ENCODE measurements at places on chromosomes 13 and 19. TPM values are rescaled to one million over a fixed set of nuclear protein-coding genes. Genes with fewer than 3 reads are reported as not detected.

FGF21 gene
- total RNA-seq: not detected

ING1 gene
- 20.8 TPM for total RNA-seq

GRCh38 chr19:44284968-44285367 lies 19.9 kb downstream of the ZNF235 start:
- DNase-seq: no peak
- H3K4me1 ChIP-seq: peaks cover 11% of the 10 kb centered on the region
- H3K27me3 ChIP-seq: no peaks in the 10 kb centered on the region
- H3K4me3 ChIP-seq: no peak overlapping the region
- H3K36me3 ChIP-seq: peaks cover 7% of the 10 kb centered on the region

GRCh38 chr13:77519808-77520207 lies 15.7 kb upstream of the SCEL start:
- H3K36me3 ChIP-seq: no peaks in the 10 kb centered on the region
- H3K4me3 ChIP-seq: no peak overlapping the region
- DNase-seq: peak; percentile 51
- peaks cover 67% of the 10 kb centered on the region for H3K4me1 ChIP-seq

- DNase-seq: peak; percentile 27
- H3K27me3 ChIP-seq: no peaks in the 10 kb centered on the region
- no peaks in the 10 kb centered on the region for H3K36me3 ChIP-seq
These were observed 41.2 kb upstream of the USPL1 start for GRCh38 chr13:30576528-30576927.

GRCh38 chr13:103250071-103250470 lies 183.9 kb upstream of the SLC10A2 start:
- no peaks in the 10 kb centered on the region for H3K36me3 ChIP-seq
- H3K4me1 ChIP-seq: peaks cover 3% of the 10 kb centered on the region
- no peaks in the 10 kb centered on the region for H3K27me3 ChIP-seq
- DNase-seq: no peak

CCDC8 gene
- total RNA-seq: not detected

GRCh38 chr13:63381078-63381859 lies 1965.6 kb upstream of the PCDH20 start:
- no peak overlapping the region for H3K4me3 ChIP-seq
- no peaks in the 10 kb centered on the region for H3K4me1 ChIP-seq
- DNase-seq: peak; percentile 11

- no peak overlapping the region for H3K27ac ChIP-seq
- no peaks in the 10 kb centered on the region for H3K36me3 ChIP-seq
- no peak for DNase-seq
- H3K4me1 ChIP-seq: peaks cover 19% of the 10 kb centered on the region
- 0 out of 2 replicates have a peak, but pooled peaks cover 2% of the 10 kb centered on the region for H3K27me3 ChIP-seq
These were observed 3.0 kb downstream of the CERS4 start for GRCh38 chr19:8212212-8212611.

DNA sequence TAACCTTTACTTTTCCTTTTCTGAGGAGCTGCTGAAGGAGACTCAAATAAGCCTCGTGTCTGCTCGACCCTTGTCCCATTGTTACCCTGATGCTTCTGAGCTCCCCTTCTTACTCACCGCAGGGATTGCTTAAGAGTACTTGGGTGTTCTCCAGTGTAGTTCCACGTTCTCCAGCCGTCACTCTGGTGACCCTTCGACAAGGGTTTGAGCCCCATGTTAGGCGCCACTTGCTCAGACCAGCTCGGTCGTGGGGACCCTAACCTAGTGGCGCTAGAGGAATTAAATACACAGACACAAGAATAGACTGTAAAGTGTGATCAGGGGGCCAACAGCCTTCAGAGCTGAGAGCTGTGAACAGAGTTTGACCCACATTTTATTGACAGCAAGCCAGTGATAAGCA lies 10.3 kb downstream of the ZNF480 start:
- H3K36me3 ChIP-seq: peaks cover 89% of the 10 kb centered on the region
- DNase-seq: no peak
- H3K4me3 ChIP-seq: no peak overlapping the region
- no peaks in the 10 kb centered on the region for H3K4me1 ChIP-seq
- no peak overlapping the region for H3K27ac ChIP-seq

RBM42 gene
- total RNA-seq: 126 TPM

DNA sequence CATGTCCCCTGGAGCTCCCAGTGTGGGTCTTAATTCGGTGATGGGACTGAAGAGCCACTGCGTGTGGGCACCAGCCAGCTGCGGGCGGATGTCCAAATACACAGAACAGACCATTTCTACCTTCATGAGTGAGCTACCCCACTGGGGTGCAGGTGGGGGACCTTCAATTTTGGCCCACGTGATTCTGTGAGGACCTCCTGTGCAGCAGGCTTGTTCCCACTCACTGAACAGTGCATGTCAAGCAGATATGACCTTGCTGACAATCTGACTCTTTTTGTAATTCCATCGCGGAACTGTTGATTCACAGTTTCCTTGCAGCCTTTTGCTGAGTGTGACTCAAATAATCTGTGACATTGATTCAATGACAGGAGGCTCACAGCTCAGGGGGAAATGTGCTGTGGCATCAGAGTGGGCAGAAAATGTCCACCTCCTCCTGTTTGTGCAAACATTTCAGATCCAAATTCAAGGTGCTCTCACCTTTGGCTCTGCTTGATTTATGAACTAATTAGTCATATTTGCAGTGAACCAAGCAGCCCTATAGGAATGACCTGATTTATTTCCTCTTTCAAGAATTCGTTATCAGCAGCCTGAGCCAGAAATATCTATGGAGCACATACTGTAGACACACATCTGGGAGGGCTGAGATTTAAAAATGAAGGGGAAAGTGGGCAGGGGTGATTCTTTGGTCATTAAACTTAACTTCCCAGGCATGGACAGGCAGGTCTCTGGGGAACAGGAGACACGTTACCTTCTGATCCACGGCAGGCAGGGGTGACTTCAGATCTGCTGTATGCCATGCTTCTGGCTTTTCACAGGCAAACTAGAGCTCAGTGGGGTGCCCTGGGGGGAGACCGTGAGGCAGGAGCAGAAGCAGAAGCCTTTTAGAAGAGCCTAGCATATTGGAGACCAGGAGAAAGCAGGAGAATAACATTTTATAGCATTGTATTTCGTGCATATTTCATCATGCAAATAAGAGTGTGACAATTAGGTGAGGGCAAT lies 170.0 kb upstream of the KL start:
- H3K27me3 ChIP-seq: no peaks in the 10 kb centered on the region
- H3K36me3 ChIP-seq: no peaks in the 10 kb centered on the region
- no peak overlapping the region for H3K27ac ChIP-seq
- DNase-seq: peak; percentile 12
- H3K4me1 ChIP-seq: peaks cover 18% of the 10 kb centered on the region
- H3K4me3 ChIP-seq: no peak overlapping the region

DNA sequence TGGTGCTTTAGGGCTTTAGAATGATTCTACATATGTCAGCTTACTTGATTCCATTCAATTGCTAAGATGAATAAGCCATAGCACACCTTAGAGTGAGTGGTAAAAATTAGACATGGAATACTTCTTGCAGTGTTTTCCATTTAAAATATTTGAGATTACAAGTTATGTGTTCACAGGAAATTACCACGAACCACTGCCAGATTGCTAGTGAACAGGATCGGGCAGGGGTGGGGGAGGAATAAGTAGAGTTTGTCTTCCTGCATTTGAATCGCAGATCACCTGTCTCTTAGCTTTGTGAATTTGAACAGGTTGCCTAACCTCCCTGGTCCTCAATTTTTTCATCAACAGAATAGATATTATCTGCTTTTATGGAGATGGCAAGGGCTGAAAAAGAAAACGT lies 124.6 kb downstream of the GGACT start:
- no peak for DNase-seq
- no peak overlapping the region for H3K4me3 ChIP-seq
- H3K27me3 ChIP-seq: no peaks in the 10 kb centered on the region

- no peaks in the 10 kb centered on the region for H3K36me3 ChIP-seq
- peaks cover 62% of the 10 kb centered on the region for H3K27me3 ChIP-seq
- no peak overlapping the region for H3K4me3 ChIP-seq
- H3K27ac ChIP-seq: no peak overlapping the region
- H3K4me1 ChIP-seq: no peaks in the 10 kb centered on the region
These were observed 4.2 kb downstream of the POU4F1 start for GRCh38 chr13:78598966-78599644.

FCER2 gene
- total RNA-seq: not detected

DNA sequence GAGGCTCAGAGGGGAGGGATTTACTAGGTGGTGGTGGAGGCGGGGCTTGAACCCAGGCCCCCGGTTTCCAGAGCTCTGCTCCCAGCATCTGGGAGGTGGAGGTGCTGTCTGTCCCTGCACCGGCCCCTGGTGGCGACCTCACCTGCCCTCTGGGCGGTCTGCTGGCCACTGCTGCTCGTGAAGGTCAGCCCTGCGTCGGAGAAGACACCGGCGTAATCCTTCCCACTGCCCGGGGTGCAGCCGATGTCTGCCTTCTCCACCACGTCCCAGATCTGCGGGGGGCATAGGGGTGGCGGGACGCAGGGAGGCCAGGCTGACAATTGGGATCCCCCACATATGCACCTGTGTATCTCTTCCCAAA lies 12.8 kb downstream of the C3 start:
- H3K4me1 ChIP-seq: no peaks in the 10 kb centered on the region
- peaks cover 22% of the 10 kb centered on the region for H3K27me3 ChIP-seq
- no peak overlapping the region for H3K4me3 ChIP-seq
- no peak overlapping the region for H3K27ac ChIP-seq
- no peak for DNase-seq

ONECUT3 gene
- 1.4 TPM for total RNA-seq

TPRX2 gene
- total RNA-seq: not detected

HSH2D gene
- 14.5 TPM for total RNA-seq

KANK3 gene
- 0.87 TPM for total RNA-seq

GRCh38 chr13:80850771-80851170 lies 509.8 kb upstream of the SPRY2 start:
- no peaks in the 10 kb centered on the region for H3K4me1 ChIP-seq
- no peak overlapping the region for H3K27ac ChIP-seq
- H3K27me3 ChIP-seq: no peaks in the 10 kb centered on the region
- no peak for DNase-seq

DNA sequence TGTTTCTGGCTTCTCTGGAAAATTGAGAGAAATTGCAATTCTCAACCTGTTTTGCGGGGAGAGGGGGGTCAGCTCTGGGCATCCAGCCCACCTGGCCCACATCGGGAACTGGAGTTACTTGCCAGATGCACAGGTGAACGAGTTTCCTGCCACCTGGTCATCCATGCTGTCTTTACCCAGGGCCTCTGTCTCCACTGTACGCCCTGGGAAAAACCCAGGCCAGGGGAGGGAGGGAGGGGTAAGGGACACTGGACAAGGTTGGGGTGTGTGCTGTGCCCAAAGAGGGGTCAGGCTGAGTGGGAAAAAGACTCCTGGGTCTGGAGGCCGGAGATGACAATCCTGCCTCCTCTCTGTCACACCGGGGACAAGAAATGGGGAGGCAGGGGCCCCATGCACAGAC lies 307.6 kb downstream of the ZNF536 start:
- no peak overlapping the region for H3K4me3 ChIP-seq
- 0 out of 2 replicates have a peak, but pooled peaks cover 3% of the 10 kb centered on the region for H3K4me1 ChIP-seq
- no peak for DNase-seq
- H3K27ac ChIP-seq: no peak overlapping the region
- no peaks in the 10 kb centered on the region for H3K36me3 ChIP-seq

GRCh38 chr13:114057166-114058050 lies 75.0 kb downstream of the RASA3 start:
- H3K36me3 ChIP-seq: no peaks in the 10 kb centered on the region
- H3K27ac ChIP-seq: no peak overlapping the region
- H3K4me3 ChIP-seq: no peak overlapping the region
- H3K27me3 ChIP-seq: no peaks in the 10 kb centered on the region

- no peak overlapping the region for H3K4me3 ChIP-seq
- H3K27ac ChIP-seq: peak overlapping the region; percentile 98
- no peak for DNase-seq
- H3K36me3 ChIP-seq: no peaks in the 10 kb centered on the region
- H3K4me1 ChIP-seq: peaks cover 31% of the 10 kb centered on the region
These were observed 87.8 kb downstream of the LMO7 start for GRCh38 chr13:75723901-75724300.

GRCh38 chr13:84867246-84867645 lies 932.0 kb downstream of the SLITRK6 start:
- no peaks in the 10 kb centered on the region for H3K4me1 ChIP-seq
- H3K27ac ChIP-seq: no peak overlapping the region
- no peak for DNase-seq
- H3K36me3 ChIP-seq: no peaks in the 10 kb centered on the region
- no peak overlapping the region for H3K4me3 ChIP-seq
- H3K27me3 ChIP-seq: no peaks in the 10 kb centered on the region

GRCh38 chr19:35607661-35608060 lies 4.9 kb upstream of the HAUS5 start:
- no peak overlapping the region for H3K27ac ChIP-seq
- no peak for DNase-seq
- peaks cover 7% of the 10 kb centered on the region for H3K4me1 ChIP-seq
- H3K36me3 ChIP-seq: no peaks in the 10 kb centered on the region
- no peak overlapping the region for H3K4me3 ChIP-seq

DNA sequence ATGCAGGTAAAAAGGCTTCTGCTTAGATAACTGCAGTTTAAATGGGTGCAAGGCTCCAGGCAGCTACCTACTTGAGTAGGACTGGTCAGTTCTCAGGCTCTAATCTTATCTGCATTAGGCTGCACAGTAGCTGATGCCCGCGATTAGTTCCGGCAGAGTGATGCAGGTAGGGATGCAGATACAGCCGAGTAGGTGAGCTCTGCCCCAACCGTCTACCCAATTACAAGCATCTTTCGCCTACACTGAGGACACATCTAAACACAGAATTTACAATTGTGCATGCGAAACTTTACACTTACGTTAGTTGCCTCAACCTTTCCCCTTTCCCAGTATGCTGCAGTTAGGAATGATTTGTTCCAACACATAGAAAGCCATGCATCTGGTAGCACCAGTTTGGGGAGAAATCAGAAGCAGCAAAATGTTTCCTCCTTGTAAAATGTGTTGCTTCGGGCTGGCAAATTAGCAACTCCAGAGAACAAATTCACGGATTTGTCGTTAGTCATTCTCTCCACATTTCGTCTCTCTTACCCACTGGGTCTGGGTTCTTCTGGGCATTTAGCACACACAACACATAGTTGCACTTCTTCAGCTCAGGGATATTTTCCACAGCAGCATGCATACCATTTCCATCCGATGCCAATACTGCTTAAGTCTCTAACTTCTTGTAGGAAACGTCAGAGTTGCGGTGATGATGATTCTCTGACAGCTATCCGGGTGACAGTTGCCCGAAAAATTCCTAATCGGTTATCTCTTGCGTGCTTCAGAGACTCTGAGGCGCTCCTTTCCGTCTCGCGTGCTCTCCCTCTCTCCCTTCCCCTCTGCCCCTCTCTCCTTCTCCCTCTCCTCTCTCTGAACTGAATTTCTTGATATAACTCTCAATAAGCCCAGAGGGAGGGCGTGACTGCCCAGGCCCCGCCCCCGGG lies at the start of gene PCDH9:
Gene PCDH9, minus strand, starts transcription at position 856 of the 923 bp plus-strand sequence. CDS start 1,896 bp downstream, outside the sequence.
- peak within 1 kb of the TSS; percentile 88 for H3K4me3 ChIP-seq
- H3K27me3 ChIP-seq: no peaks in the 10 kb centered on the region
- H3K36me3 ChIP-seq: no peaks in the 10 kb centered on the region
- H3K27ac ChIP-seq: no peak within 1 kb of the TSS
- 0 out of 2 replicates have a peak, but pooled peaks cover 3% of the 10 kb centered on the region for H3K4me1 ChIP-seq

GDF15 gene
- 105 TPM for total RNA-seq

GRCh38 chr19:6519289-6519688 lies 11.5 kb upstream of the TNFSF9 start:
- H3K27me3 ChIP-seq: no peaks in the 10 kb centered on the region
- no peak overlapping the region for H3K4me3 ChIP-seq
- DNase-seq: peak; percentile 96
- no peaks in the 10 kb centered on the region for H3K36me3 ChIP-seq
- peaks cover 15% of the 10 kb centered on the region for H3K4me1 ChIP-seq

GRCh38 chr13:113802761-113803160 lies 43.7 kb downstream of the TMEM255B start:
- H3K36me3 ChIP-seq: no peaks in the 10 kb centered on the region
- no peaks in the 10 kb centered on the region for H3K27me3 ChIP-seq
- DNase-seq: no peak
- no peaks in the 10 kb centered on the region for H3K4me1 ChIP-seq

- no peak overlapping the region for H3K27ac ChIP-seq
- no peaks in the 10 kb centered on the region for H3K27me3 ChIP-seq
- H3K36me3 ChIP-seq: no peaks in the 10 kb centered on the region
- H3K4me1 ChIP-seq: peaks cover 6% of the 10 kb centered on the region
These were observed 510.1 kb upstream of the NBEA start for GRCh38 chr13:34431827-34432581.

Measured in PC-3 (cell line).